ENCODE measurements at places on chromosomes 1 and 21.

GRCh38 chr1:212656730-212657129 is 42.9 kb downstream of the BATF3 start:
- no peak for DNase-seq

GRCh38 chr1:161710560-161710959 is 3.5 kb downstream of the FCRLA start:
- DNase-seq: no peak

DNA sequence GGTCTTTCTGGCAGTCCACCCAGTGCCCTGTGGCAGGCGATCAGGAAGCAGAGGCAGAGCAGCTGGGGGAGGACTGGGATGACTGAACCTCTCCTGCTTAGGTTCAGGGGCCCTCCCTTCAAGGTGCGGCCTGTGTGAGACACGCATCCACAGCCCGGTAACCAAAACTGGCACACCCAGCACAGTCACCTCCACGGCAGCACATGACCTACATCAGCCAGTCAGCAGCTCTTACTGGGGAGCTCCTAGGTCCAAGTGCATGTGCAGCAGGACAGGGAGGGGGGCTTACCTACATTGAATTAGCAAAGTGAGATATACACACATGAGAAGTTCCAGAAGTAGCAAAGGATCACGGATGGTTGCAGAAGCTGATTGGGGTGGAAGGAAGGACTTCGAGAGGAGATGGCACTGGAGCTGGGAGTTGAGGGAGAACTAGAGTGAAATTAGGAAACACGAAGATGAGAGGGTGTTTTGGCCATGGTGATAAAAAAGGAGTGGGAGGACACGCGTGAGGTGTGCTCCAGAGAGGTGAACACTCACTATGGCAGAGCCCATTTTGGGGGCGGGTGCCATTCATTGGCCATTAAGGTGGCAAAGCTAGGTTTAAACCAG is 51.4 kb upstream of the IRF2BP2 start:
- DNase-seq: no peak

DNA sequence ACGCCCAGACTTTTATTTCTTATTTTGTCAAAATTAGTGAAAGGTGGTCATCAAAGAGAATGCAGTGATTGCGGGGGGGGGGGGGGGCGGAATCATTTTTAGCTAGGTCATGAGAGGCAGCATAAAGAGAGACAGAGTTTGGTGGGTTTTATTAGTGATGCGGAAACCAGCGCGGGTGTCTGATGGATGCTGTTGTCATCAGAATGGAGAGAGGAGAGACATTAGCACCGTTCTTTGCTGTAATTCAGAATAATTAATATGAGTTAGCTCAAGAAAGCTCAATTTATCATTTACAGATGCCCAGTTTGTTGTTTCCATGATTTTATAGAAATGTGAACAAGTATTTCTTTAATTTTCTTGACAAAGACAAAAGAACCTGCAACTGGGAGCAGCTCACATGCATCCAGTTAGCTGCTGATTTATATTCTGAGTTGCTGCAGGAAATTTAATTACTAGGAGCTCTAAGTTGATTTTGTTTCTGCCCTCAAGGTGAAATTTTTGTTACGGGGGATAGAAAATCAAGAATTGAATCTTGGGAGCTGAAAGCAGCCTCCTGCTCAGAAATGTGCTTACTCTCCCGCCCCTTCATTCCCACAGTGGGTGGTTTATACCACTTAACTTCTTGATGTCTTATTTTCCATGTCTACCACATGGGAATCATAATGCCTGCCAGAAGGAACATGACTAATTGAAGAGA is 133.4 kb upstream of the MAP1LC3C start:
- no peak for DNase-seq

GRCh38 chr1:243547891-243548290 is 292.1 kb downstream of the SDCCAG8 start:
- DNase-seq: no peak

DNA sequence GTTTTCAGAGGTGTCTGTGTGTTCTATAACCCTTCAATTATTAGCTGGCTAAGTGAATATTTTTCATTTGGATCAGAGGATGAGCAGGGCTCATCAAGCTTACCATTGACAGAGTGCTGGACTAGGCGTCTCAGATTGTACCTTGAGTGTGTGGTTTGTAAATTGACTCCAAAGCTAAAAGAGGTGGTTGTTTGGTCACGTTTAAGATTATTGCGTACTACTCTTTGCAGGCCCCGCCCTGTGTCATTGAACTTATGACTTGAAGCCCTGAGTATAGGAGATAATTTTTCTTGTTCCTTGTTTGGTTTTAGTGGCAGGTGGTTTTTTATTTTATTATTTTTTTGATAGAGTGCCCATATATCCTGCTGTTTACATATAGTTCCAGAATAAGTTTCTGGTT is 17.7 kb downstream of the MRPS6 start:
- no peak for DNase-seq

DNA sequence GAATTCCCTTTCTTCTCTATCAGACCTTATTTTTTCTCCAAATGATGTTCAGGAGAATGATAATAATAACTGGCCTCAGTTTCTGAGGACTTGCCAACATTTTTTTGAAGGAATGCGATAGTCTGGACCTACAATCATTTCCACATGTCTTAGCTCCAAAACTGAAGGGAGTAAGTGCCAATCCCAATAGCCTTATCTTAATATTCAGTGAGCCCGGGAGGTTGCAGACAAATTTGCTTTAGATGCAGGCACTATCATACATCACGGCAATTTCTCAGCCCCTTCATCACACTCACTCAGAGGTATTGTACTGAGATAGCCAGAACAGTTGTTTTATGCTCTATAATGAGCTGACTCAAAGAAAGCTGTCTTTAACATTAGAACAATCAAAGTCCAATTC is 796.9 kb downstream of the ADGRL2 start:
- DNase-seq: no peak

DNA sequence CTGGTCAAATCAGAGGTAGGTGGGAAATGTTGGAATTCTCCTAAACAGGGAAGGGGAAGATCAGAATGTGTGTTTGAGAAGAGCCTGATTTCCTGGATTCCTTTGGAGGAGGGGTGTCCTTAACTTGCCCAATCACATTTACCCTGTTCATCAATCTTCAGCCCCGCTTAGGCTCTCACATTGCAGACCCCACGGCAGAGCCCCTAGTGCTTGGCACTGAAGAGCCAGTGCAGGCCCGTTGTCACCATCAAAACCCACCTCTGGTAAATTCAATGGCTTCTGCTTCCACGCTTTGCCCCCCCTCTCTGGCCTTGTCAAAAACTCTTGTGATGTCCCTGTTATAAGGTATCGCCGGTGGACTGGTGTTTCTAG is 2.3 kb downstream of the AGPAT3 start:
- DNase-seq: no peak

DNA sequence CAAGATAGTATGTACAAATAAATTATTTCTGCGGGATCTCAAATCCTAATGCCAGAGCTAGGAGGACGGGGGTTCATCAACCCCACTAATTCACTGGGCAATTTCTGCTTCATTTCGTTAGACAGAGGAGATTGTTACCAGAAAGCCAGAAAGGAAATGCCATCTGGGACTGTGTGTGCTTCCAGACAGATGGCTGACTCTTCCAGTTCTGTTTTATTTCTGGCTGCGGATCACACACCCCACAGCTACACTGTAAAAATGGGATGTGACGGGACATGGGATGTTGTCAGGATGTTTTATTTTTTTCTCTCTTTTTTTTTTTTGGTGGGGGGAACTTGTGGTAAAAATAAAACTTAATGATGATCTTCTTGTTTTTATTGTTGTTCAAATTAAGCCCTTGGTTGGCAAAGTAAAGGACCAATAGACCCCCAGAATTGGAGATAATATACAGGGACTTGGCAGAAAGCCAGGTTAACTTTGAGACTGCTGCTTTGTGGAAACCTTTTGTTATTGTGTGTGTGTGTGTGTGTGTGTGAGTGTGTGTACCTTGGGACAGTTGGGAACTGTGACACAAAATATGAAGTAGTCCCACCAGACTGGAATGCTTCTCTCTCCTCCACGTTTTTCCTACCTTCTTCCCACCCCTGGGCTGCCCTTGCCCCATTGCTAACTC is 114.5 kb downstream of the NUF2 start:
- no peak for DNase-seq

GRCh38 chr1:209877087-209877764 is 49.5 kb downstream of the UTP25 start:
- no peak for DNase-seq

DNA sequence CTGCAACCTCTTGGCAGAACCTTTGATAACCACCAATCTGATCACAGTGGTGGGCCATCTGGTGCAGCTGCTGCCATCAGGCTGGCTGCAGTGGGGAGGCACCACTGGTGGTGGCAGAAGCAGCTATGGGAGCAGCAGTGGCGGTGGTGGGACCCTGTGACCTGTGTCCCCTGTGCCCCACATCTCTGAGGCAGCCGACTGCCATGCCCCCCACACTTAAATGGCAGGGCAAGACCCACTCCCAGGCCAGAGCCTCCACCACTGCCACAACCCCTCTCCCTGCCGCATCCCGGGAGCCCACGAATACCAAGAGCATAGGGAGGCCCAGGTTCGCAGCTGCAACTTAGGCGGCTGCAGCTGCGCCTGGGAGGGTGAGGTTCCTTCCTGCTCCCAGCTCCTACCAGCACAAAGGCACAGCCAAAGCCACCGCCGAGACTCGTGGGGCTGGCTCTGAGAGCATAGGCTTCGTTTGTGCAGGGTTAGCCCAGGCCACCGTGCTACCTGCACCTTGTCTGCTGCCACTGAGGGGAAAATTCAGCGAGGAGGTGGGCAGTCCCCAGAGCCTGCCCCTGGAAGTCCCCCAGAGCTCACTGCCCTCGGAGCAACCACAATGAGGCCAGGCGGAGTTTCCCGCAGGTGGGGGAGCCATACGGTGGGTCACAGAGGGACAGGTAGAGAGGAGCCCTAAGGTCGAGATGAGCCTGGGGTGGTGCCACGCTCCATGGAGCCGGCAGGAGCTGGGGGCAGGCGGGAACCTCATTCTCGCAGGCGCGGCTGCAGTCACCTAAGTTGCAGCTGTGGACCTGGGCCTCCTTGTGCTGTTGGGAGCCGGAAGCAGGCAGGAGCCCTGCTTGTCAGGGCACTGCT is 518.7 kb downstream of the RWDD3 start:
- no peak for DNase-seq

DNA sequence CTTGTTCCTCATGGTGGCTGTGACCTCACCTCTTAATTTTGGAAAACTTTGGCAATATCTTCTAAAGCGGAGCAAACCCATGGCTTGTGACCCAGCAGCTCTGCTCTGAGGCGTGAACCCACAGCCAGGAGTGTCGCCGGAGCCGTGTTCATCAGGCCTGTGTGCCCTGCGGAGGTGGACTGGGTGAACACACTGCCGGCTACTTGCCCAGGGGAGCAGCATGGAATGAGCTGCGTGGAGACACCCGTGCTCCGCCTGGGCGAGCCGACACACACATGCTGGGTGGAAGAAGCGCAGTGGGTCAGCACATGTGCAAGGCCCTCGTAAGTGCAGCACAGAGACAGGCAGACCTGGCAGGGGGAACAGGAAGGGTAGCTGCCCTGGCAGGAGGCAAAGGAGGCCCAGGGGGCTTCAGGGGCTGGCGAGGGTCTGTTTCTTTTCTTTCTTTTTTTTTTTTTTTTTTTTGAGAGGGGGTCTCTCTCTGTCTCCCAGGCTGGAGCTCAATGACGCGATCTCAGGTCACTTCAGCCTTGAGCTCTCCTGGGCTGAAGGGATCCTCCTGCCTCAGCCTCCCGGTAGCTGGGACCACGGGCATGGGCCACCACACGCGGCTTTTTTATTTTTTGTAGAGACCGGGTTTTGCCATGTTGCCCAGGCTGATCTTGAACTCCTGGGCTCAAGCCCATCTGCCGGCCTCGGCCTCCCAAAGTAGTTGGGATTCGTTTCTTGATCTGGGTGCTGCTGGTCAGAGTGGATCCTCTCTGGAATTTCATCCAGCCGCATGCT is 41.8 kb downstream of the AGPAT3 start:
- no peak for DNase-seq

DNA sequence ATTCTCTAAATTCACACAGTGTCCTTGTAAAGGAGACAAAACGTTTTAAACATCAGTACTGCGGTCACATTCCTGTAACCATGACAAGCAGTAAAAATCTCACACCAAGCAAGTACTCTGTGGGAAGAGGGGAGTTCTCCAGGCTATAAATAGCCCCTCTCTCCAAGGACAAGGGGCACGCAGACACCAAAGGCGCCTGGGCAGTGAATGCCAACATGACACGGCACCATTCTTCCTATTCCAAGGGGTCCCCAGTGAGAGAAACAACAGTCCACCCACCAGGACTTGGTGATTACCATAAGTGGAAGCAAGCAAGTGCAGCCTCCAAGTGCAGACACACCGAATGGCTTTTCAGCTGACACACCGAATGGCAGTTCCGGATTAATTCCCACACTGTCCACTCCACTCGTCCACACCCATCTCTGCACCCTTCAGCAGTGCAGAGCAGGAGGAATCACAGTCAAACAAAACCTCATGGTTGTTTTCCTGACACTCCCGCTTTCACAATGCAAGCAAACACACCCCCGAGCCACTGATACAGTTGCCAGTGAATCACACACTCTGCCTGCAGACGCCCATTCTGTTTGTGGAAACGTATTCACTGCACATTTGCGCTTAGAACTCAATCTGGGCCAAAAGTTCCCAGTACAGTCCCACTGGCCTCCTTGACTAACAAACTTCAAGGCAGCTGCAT is 1.8 kb downstream of the PTTG1IP start:
- no peak for DNase-seq

DNA sequence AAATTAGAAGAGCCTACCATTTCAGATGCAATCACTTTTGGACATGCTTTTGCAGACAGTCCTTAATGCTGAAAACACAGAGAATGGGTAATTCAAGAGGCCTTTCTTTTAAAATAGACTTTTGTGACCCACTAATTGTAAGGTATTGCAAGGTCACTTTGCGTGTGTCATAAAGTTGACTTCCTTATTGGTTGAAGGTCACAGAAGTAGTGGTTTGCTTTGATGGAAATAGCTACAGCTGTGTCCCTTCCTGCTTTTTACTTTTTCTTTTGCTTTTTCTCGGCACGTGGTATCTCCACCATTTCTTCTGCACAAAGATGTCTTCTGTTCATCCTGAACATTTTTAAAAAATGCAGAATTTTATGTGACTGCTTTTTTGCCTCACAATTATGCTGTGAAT is 146.8 kb downstream of the DYRK1A start:
- DNase-seq: no peak
